ENCODE measurements at places on chromosomes 4 and X.

DNA sequence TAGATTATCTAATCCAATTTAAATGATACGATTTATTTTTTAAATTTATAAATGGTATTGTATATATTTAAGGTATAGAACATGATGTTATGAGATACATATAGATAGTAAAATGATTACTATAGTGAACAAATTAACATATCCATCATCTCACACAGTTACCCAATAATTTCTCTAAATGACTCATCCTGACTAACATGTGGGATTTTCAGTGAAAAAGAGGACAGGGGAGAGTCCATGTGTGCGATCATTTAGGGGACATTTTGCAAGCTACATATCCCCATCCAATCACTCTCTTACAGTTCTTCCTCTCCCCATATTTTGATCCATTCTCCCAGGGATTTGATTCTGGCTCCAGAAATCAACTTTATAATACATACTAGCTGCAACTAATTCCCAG lies 88.2 kb downstream of the ABCB7 start:
- DNase-seq: no peak

GRCh38 chr4:80495865-80496264 lies 160.3 kb downstream of the CFAP299 start:
- no peak for DNase-seq

GRCh38 chr4:2024683-2025082 lies 15.9 kb upstream of the NELFA start:
- DNase-seq: no peak

DNA sequence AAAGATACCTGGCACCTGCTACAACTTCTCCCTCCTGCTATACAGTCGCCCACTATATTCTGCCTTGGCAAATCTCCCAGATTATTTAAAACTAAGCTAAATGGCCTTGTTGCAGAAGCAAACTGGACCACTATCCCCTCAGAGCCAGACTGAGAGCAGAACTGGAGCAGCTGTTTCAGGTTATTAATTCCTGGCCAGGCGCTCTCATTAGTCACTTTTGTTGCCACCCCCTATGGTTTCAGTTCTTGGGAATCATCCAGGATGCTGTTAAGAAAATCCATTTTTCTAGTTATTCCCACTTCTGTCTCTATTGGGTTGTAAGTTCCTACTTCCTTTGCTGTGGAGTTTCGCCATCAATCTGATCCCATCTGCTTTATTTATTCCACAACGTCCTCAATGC lies 30.1 kb downstream of the ADGRA3 start:
- peak; percentile 92 for DNase-seq

- DNase-seq: no peak
Measured at GRCh38 chrX:74535408-74536151, 78.8 kb downstream of the RLIM start.

DNA sequence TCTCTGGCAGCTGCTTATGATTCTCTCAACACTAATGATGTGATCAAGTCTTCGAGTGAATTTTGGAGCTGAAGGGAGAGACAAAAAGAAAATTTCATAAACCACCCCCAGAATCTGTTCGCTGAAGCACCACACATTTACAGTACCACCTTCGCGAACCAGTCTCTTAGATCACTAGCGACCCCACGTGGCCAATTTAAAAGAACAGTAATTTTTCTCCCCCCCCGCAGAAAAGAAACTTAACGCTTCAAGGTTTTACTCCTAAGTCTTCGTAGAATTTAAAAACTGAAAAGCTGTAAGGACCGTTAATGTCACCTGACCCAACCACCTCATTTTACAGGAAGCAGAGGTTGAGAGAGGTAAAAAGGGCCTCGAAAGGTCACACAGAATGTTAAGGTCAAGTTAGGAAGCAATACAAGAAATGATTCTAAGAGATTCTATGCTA lies 187.5 kb downstream of the QDPR start:
- no peak for DNase-seq

DNA sequence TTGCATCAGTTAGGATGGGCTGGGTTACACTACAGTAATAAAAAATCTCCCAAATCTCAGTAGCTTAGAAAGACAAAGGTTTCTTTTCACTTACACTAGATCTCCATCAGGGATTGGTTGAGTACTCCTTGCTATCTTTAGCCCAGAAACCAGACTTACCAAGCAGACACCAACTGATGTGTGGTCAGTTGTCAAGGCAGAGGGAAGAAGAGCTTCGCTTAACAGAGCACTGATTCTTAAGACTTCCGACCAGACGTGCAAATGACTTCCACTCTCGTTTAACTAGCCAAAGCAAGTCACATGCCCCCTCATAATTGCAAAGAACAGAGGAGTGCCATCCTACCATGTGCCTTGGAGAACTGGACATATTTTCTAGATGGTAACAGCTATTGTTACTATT lies 5.7 kb upstream of the ZNF518B start:
- no peak for DNase-seq

DNA sequence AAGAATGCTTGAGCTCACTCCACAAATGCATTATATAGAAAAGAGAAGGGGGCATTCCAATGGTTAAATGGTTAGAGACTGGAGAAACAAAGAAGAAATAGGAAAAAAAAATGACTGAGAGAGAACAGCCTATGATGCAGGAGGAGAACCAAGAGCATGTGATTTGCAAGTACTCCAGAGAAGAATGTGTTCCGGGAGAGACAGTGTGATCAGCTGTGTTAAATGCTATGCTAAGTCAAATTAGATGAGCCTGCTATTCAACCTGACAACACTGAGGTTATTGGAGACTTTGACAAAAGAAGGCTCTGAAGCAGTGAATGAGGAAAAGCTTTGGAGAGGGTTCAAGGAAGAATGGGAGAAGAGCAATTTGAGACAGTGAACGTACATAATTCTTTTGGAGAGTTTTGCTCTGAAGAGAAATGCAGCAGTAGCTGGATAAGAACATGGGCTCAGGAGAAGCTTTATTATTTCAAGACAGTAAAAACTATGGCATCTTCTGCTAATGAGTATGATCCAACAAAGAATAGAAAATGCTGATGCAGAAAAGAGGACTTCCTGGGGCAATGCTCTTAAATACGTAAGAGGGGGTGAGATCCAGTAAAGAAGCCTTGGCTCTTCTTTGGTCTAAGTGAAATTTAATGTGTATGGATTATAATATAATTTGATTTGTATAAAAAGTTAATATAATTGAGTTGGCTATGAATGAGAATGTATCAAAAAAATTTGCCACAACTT lies 66.3 kb downstream of the PPP3CA start:
- no peak for DNase-seq

DNA sequence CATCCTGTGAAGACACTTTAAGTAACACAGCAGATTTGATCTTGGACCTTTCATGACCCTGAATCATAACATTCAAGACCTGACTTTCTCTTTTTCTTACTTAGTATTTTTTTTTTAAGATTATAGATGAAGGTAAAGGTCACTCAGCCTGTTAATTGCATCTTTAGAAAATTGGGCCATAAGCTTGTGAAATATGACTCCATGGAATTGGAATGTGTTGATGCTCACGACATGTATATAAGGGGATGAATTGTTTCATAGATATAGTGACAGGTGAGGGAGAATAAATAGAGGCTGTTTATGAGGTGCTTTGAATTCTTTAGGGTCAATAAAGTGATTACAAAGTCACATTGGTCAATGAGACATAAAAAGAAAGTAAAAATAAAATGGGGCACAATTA lies 27.7 kb upstream of the HS3ST1 start:
- no peak for DNase-seq

GRCh38 chr4:124483048-124483906 lies 229.3 kb downstream of the ANKRD50 start:
- DNase-seq: no peak

DNA sequence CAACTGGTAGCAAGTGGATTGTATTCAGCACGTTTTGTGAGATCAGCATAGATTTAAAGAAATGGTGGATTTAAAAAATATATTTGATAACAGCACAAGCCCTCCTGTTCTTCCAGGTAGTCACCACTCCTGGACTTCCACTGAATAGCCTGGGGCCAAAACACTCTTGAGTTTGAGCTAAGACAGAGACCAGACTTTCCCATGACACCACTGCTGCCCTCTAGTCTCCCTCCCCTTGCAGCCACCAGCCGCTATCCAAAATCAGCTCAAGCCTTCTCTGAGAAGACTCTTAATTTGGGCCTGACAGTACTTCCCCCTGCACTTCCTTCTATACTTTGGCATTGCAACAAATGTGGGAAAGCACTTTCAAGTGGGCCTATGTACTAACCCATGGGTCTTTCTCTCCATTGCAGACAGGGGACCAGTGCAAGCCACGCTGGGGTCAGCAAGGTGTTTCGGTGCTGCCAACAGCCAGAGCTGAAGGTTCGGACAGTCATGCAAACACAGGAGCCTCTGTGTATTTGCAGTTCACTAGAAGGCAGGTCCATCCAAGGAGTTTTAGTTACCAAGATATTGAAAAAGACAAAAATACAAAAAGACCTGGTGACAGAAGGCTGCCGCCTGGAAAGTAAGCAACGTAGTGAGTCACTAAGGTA lies 40.5 kb upstream of the KLHL13 start:
- no peak for DNase-seq

- peak; percentile 59 for DNase-seq
Measured at GRCh38 chrX:23902419-23902818, 5.3 kb downstream of the APOO start.

- peak; percentile 47 for DNase-seq
Measured at GRCh38 chrX:43973249-43974099, at the start of gene NDP. Gene NDP (minus strand): TSS chrX:43973390. CDS start chrX:43958645, 14,745 bp downstream.

DNA sequence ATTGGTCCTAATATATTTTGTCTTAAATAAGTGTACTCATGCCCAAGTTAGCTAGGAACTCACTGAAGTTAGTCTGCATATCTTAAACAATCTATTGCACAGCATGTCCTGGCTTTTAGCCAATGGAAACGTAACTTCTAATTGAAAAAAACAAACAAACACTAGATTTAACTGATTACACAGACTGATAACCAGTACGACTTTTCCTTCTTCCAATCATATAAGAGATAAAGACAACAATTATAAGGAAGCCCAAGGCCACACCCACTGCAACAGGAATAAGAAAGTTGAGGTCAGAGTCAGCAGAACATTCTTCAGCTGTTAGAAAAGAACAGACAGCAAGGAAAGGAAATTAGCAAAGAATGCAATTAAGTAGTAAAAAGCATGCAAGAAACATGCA lies 40.8 kb downstream of the LAMP2 start:
- DNase-seq: no peak

GRCh38 chr4:23369331-23369730 lies 520.5 kb downstream of the PPARGC1A start:
- DNase-seq: no peak

DNA sequence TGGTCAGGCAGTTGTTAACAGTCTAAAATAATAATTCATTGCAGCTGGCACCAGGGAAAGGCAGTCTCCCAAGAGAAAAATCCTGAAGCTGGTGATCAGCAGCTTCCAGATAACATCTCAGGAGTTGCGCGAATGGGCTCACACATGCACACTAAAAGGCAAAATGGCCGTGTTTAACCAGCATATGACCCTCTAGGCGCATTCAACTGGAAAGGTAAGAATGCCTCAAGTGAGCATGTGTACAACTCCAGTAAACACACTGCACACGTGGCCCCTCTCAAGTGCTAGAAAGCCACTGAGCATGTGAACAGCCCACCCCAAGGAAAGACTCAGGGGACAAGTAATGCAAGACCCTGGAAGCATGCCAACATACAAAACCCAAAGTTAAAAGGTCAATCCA lies 33.1 kb downstream of the STPG2 start:
- DNase-seq: no peak

- peak; percentile 23 for DNase-seq
Measured at GRCh38 chr4:37762294-37762990, 64.0 kb upstream of the PGM2 start.

DNA sequence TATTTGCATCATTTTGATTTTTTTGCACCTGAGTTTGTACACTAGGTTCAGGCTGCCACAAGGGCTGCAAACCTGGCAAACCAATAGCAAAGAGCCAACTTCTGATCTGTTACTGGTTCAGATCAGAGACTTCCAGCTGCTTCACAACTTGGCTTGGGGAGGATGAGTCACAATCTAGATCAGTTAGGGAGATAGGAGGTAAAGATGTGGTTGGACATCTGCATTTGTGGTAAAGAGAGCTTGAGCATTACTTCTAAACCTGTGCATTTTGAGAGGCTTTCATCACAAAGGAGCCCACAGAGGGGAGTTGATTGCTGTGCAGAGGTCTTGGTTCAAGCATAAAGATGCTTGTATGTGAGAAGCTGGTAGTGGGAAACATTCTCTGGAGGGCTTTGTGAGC lies 34.5 kb downstream of the LINC00632 start:
- no peak for DNase-seq

GRCh38 chr4:2295900-2296442 lies 34.1 kb upstream of the MXD4 start:
- DNase-seq: no peak

- DNase-seq: no peak
Measured at GRCh38 chr4:24569662-24570061, 14.7 kb downstream of the DHX15 start.

- DNase-seq: no peak
Measured at GRCh38 chr4:77453911-77454310, 151.7 kb upstream of the CXCL13 start.

- peak; percentile 78 for DNase-seq
Measured at GRCh38 chr4:168076989-168077725, 15.2 kb upstream of the ANXA10 start.

DNA sequence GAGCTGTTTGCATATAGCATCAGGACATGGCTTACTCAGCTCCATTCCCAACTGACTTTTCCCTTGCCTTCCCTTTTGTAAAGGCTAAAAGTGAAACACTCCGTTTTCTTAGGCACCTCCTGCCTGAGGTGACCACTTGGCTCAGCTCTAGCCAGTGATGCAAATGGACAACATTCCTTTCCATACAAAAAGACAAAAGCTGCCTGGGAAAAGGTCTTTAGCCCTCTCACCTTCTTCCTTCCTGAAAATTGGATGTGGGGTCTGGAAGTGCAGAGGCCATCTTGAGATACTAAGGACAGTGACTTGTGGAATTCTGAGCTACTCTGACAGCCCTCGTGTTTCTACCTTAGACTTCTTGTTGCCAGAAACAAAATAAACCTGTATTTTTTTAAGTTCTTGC lies 27.7 kb upstream of the SFRP2 start:
- DNase-seq: no peak

GRCh38 chr4:114384629-114385028 lies 214.0 kb upstream of the UGT8 start:
- DNase-seq: peak; percentile 7

GRCh38 chr4:41359422-41359775 lies 102.7 kb downstream of the UCHL1 start:
- DNase-seq: no peak

GRCh38 chr4:147370881-147371280 lies 110.0 kb upstream of the EDNRA start:
- DNase-seq: no peak

GRCh38 chrX:108417257-108417656 lies 21.0 kb downstream of the COL4A6 start:
- no peak for DNase-seq

GRCh38 chr4:87377816-87378215 lies 13.2 kb downstream of the HSD17B11 start:
- no peak for DNase-seq

DNA sequence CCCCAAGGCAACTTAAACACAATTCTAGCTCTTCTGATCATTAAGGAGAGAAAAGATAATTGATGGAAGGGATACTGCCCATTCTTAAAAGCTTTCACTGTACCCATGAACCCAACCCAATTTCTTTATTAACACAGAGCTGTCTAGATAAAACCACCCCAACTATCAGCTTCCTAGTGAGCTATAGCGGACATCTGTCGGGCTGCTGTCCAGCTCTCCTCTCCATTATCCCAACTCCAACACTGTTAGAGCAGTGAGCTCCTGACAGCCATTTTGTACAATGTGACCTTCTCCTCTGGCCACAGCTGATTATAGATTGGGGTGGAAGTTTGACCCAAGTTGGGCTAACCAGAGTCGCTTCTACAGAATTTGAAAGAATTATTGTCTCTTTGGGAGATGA lies 66.1 kb downstream of the HADH start:
- DNase-seq: no peak

Data from NCI-H446 (cell line).